ENCODE measurements at places on chromosomes 16 and 17.

DNA sequence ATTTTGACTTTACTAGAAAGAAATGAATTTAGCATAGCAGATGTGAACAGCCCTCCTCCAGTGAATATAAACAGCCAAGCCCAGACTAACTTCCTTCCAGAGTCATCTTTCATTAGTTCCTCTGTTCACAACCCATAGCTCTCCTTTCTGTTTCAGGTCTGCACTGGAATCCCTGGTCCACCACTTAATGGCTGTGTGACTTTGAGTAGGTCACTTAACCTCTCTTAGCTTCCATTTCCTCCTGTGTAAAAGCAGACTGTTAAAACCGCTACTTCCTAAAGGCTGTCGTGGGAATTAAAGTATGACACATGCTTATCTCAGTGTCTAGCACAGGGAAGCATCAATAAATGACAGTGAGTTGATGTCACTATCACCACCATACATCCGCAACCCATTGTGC, 7.5 kb downstream of the SLC6A4 start:
- no peak for DNase-seq

DNA sequence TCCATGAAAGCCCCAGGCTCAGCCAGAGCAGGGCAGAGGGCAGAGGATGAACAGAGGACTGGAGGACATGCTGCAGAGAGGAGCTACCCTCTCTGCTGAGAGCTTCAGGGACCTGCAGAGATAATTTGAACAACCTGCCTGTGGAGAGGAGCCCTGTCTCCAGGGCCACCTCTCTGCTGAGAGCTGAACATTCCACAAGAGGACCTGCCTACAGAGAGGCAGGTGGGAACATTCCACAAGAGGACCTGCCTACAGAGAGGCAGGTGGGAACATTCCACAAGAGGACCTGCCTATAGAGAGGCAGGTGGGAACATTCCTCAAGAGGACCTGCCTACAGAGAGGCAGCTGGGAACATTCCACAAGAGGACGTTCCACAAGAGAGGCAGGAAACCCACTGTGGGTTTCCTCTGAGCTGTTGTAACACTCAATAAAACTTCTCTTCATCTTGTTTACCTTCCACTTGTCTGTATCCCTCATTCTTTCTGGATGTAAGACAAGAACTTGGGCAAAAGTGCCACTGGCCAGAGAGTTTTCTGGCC, 551.9 kb upstream of the CA10 start:
- DNase-seq: no peak

GRCh38 chr16:7577588-7577987, 244.9 kb downstream of the RBFOX1 start:
- DNase-seq: no peak

DNA sequence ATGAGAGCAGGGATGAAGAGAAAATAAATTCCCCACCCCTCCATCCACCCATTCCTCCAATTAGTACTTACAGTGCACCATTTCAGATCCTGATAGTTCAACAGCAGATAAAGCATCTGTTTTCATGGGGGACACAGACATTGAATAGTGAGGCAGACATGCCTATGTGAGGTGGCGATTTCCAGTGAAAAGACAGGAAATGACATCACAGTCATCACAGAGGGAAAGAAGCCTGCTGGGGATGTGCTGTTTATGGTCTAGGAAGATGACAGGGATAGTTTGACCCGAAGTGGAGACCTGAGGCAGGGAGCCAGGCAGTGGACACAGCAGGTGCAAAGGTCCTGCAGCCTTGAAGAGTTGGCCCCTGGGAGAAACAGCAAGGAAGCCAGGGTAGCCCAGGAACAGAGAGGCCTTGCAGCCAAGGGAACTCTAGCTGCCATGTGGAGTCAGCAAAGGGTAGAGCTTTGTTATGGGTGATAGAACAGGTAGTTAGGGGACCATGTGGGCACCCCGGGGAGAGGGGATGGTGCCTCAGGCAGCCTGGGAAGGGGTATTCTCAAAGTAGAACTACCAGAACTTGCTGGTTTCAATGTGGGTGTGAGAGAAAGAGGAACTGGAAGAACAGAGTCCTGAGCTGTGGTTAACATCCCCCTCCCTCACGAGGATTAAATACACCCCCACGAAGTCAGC, 256.6 kb downstream of the CPPED1 start:
- no peak for DNase-seq

DNA sequence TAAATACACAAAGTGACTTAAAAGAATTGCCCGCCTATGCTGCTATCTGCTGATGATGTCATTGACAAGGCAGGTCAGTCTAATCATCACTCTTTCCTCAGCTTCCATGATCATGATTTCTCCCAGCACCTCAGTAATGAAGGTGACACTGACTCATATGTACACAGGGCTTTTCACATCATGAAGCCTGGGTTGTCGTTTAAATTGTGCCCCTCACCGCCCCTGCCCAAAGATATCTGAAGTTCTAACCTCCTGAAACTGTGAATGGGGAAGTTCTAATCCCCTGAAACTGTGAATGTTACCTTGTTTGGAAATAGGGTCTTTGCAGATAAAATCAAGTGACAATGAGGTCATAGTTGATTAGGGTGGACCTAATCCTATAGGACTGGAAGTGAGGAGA, 17.4 kb upstream of the GPRC5C start:
- no peak for DNase-seq

DNA sequence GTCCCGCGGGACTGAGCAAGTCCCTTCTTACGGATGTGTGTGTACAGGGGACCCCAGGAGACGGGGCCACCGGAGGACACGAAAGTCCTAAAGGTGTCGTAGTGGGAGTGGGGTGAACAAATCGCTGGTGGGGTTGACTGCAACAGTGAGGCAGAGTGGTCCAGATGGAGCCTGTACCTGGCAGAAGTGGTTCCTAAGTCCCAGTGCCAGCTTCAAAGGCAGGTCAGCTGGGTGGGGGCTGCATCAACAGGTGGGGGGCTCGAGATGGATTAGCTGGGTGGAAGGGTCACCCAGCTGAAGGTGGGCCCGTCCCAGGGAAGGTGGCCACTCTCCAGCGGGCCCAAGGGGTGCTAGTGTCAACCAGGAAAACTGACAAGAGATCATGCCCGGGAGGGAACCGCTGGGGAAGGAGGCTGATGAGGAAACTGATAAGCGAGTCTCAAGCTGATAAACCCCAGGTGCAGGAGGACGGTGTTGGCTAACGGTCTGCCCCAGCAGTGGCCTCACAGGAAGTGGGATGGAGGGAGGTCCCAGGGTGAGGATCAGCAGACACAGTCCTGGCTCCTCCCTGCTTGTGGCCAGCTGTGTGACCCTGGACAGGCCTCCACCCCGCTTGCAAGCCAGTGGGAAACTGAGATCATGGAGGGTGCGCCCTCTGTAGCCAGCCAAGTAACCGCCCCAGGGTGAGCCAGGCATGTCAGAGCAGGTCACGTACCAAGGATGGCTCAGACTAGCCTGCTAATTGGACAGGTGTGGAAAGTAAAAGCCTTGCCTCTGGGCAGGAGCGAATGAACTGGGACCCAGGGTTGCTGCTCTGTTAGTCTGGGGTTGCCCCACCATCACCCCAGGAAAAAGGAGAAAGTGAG, 1.0 kb downstream of the ORAI3 start:
- DNase-seq: no peak

DNA sequence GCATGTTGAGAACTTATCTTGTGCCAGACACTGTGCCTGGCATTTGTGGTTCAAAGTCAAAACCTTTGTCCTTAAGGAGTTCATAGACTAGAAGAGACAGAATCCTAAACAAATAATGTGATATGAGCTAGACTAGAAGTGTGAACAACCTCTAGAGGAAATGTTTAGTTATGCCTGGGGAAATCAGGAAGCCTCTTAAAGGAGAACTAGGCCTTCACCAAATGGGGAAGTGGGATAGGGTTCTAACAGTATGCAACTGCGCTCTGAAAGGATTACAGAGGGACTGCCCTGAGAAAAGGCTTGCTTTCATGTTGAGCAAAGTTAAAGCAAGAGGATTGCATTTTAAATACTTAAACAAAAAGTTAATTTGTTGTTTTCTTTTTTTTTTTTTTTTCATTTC, 4.9 kb downstream of the RUNDC1 start:
- DNase-seq: no peak

- no peak for DNase-seq
Observed at GRCh38 chr16:2846511-2847310, 11.3 kb downstream of the PRSS22 start.

GRCh38 chr17:21019976-21020586, 22.7 kb downstream of the USP22 start:
- DNase-seq: no peak

DNA sequence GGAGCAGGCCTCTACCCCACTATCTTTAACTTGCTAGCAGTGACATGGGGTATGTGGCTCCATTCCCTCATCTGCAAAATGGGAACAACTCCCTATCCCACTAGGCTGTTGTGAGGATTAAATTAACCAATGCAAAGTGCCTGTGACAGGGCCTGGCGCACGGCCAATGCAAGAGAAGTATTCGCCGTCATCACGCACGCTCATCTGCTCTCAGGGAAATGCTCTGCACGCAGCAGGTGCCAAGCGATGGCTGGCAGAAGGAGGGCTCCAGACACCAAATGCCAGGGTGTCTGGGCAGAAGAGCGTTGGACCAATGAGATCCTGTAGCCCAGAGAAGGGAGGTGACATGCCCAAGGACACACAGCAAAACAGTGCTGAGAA, 17.3 kb downstream of the FAM83G start:
- DNase-seq: no peak

DNA sequence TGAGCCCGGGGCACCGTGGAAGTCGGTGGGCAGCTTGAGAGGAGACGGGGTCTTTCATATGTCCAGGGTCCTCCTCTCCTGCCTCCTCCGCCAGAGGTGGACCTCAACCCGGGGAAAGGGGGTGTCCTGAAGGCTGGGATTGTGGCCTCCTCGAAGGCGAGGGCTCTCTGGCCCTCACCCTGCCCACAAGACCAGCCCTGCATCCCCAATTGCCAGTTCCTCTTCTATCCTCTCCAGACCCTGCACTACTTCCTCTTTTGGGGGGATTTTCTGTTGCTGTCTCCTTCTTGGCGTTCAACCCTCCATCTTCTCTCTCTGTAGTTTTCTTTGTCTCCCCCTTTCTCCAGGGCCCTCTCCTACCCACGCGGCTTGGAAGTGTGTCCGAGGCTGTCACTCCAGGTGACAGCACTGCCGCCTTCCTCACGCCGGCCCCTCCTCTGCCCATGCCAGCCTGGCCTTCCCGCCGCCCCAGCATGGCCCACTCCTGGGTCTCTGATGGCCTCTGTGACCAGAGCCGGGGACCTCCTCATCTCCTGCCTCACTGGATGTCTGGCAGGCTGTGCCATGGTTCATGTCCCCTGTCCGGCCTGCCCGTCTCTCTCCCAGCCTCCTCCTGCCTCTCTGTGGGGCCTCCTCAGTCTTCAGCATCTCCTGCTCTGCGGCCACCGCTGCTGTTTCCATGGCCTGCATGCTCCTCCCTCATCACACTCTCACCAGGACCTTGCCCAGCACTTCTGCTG, 2.4 kb upstream of the ITGAX start:
- DNase-seq: no peak

DNA sequence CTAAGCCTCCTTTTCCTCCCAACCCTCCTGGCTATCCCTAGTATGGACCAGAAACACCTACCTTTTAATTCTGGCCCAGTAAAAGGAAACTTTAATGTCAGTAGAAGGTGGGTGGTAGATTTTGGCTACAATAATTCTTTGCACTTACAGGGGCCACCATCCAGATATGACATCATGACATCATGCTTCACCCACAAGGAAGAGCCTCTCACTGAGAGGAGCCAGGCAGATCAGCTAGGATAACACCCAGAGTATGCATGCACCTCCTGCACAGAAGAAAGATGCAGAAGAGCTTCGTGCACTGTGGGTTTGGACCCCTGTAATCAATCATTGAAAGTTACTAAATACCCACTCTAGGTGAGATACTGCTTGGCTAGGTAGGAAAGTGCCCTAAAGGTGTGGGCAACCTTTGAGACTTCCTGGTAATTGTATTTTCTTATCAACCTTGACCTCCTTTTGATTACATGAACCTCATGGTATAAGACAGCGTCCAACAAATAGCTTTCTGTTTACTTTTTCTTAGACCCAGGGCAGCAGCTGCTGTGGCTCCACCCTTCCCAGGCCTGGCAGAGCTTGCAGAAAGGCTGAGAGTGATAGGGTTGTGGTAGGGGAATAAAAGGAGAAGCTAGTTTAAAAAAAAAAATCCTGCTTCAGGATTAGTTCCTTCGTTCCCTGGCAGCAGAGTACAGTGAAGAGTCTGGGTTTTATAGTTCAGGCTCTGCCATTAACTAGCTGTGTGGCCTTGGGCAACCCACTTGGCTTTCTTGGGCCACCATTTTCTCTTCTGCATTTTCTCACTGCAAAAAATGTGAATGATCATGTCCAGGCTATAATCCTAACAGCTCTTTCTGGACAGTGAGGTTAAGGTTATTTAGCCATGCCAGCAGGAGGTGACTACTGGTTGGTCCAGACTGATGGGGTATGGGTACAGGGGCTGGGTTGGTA, 6.2 kb downstream of the MAP3K14 start:
- DNase-seq: no peak

DNA sequence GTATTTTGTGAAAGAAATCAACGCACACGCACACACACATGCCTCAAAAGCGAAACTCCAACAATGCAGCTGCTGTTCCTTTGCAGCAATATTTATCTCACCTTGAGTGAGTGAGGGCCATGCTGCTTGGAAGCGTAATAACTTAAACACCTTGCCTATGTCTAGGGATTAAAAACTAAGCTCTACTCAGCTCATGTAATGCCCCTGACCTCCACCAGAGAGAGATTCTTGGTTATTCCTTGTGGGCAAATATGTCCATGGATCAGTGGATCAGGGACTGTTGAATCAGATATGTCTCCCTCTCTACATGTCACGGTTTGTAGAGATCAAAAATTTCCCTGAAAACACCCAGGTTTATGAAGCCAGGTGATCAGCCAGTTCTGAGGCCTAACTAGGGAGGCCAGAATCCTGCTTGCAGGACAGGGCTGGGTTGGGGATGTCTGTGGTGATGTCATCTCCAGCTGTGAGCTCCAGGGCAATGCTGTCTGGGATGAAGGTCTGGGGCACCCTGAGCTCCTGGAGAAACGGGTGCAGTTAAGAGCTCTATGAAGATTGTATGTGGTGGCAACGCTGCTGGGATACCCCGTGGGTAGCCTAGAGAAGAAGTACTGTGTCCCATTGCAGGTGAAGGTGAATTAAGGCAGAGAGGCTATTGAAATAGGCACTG, 149.4 kb downstream of the KCNJ12 start:
- DNase-seq: no peak

GRCh38 chr17:75182319-75182568, 515 bp downstream of the SUMO2 start:
- DNase-seq: no peak

DNA sequence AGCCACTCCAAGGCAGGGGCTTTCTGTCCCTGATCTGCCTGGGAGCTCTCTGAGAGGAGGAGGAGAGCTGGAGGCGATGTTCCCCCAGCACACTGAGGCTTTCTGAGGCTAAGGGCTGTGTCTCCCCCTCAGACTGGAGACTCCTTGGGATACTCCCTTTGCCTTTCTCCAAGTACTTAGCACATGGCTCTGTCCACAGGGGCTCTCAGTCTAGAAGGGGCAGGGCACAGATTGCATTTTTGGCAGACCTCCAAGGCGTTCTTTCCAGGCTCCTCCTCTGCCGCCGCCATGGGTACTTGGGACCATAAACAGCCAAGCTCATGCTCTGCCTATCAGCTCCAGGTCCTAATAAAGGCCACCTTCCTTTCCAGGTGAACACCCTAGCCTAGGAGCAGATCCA, 1.8 kb upstream of the GIP start:
- no peak for DNase-seq

All from vagina (tissue), 2 donors.